ENCODE measurements at places on chromosomes 5 and 9.

DNA sequence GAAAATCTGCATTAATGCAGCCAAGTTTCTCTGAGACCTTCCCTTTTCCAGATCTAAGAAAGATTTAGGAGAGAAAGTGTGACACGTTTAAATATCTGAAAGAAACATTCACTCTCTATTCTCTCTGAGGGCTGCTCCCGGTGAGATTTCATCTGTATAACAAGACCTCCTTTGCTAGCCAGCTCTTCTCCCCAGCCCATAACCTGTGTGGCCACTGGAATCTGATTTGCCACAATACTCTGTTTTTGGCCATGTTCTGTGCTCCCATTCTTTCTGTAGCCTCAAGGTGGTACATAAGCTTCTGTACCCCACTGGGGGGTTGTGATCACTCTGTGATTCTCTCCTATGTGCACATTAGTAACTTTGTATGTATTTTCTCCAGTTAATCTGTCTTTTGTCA, 291.0 kb upstream of the SEMA6A start:
- no peak for DNase-seq

DNA sequence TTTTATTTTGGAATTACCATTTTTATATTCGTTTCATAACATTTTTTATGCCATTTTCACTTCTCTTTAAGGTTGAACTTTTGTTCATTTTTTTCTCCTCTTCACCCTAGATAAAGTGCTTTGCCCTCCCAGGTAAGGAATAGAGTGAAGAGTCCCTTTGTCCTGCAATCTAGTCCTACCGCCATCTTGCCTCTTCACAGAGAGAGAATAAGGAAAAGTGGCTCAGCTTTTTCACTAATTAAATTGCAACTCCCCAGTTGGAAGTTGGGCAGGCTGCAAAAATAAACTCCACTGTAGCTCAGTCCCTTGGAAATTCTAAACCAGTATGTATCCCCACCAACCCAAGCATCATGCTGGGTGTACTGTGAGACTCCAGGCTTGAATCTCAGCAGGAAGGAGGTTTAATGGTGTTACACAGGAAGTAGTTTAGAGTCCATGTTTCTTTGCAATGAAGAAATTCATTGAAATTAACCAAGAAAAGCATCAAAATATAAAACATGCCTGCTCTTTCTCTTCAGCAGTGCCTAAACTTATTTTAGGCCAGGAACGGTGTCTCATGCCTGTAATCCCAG, 60.3 kb upstream of the PCSK1 start:
- DNase-seq, result no peak

GRCh38 chr9:116073826-116074225, 79.8 kb upstream of the PAPPA start:
- DNase-seq, result no peak

- no peak for DNase-seq
Measured at GRCh38 chr9:136900556-136900955, 14.2 kb downstream of the TRAF2 start.

DNA sequence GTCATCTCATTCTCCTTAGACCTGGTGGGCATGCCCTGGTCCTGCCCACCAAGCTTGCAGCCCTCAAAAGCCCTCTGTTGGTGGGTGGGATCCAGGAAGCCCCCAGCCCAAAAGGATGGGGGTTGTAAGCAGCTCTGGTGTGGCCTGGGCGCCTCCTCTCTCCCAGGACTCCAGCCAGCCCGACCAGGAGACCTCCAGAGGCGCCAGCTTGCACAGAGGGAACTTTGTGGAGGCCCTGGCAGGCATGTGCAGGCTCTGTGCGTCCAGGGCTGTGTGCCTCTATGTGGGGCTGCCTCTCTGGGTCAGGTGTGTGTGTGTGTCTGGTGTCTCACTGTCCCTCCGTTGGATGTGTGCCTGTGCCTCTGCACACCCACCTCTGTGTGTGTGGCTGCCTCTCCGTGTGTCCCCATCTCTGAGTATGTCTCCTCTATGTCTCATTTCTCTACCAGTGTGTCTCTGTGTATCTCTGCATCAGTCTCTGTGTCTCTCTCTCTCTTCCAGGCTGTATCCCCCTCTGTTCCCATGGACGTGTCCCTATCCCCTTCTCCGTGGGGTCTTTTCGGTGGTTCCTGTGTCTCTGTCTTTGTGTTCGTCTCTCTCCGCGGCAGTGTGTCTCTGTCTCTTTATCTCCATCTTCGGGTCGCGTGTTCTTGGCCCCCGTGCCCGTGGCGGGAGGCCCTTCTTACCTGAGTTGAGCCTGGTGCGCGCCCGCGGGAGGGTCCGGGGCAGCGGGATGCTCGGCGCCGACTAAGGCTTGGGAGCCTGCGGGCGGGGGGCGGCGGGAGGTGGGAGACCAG, 501 bp downstream of the ENHO start:
- DNase-seq, result no peak

DNA sequence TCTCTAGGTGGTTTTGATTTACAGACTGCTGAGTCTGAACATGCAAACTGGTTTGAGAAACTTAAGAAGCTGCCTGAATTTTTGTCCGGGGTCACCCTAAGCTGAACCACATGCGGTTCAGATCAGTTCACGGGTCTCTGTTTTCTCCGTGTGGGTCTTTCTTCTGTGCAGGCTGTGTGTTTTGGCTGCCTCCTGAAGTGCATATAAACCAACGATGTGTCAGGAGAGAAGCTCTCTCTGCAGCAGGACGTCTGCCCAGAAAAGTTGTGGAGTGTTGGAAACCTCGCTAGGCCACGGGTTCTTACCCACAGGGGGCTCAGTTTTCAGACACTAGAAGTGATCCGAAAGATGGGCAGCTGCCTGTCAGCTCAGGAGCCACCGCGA, 364.2 kb downstream of the IRX2 start:
- no peak for DNase-seq

DNA sequence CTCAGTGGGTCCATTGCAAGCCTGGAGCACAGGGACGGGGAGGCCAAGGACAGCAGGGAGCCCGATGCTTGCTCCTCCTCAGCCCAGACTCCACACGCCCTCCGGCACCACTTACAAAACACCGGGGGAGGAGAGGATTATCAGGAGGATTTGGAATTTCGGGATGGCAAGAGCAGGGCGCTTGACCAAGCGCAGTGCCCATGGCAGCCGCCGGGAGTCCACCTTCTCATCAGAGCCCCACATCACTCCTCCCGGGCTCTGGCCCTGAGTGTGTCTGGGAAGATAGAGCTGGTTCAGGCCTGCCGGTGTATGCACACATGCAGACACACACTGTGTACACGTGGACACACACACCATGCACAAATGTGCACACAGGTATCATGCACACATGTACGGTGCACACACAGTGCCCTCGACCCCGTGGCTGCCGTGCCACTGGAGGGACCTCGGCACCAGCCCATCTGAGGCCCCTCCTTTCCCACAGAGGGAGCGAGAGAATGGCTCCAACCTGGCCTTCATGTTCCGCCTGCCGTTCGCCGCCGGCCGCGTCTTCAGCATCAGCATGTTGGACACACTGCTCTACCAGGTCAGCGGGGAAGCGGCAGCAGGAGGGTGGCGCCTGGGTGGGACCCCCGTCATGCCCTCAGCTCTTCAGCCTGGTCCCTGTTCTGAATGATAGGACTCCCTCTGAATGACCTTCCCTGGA, 81.7 kb downstream of the KCNT1 start:
- DNase-seq, result no peak

DNA sequence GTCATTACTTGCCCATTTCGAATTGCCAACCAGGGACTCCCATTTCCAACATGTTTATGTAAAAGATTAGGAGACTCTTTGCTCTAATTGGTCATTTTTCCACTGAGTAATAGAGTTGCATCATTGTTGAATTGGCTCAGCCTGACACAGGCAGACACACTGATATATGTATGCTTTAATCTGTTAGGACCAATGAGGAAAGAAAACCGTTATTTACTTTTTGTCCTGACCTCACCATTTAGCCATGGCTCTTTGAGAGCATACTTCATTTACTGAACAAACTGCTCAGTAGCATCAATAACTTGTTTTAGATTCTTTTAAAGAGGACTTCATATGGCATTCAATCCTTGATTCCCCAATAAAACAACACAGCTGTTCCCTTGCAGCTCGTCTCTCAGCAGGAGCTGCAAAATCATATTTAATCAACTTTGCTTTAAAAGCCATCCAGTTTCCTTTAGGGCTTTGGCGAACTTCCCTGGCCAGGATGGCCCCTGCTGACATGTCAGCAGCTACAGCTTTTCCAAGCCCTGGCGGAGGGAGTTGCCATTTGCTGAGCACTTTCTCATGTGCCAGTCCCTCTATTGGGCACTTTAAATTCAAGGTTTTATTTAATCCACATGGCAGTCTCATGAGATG, 251.5 kb upstream of the TNC start:
- peak; percentile 16 for DNase-seq

GRCh38 chr9:93132287-93132927, 1.6 kb downstream of the NINJ1 start:
- DNase-seq, result no peak
